HAP-1 (cell line): ENCODE measurements at places on chromosomes 1 and 21.

GRCh38 chr1:150171801-150172200 lies 22.1 kb downstream of the PLEKHO1 start:
- DNase-seq, result no peak

GRCh38 chr1:114559356-114559755 lies 22.1 kb downstream of the BCAS2 start:
- DNase-seq, result no peak

DNA sequence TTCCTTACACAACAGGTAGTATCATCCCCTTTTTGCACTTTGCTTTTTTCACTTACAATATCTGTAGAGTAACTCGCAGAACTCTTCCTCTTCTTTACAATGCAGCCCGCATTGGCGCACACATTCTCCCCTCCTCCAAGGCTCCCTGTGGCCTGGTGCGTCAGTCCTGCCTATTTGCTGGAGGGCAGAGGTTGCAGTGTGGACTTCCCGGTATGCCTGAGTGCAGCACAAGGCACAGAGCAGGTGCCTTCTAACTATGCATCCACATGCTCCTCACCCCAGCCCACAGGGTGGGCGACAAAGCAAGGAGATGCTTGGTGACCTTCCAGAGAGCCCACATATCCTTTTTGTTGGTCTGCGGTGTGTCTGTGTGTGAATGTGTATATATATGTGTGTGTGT lies 53.3 kb downstream of the ARHGEF11 start:
- no peak for DNase-seq

GRCh38 chr1:219398815-219399396 lies 214.0 kb downstream of the ZC3H11B start:
- no peak for DNase-seq

DNA sequence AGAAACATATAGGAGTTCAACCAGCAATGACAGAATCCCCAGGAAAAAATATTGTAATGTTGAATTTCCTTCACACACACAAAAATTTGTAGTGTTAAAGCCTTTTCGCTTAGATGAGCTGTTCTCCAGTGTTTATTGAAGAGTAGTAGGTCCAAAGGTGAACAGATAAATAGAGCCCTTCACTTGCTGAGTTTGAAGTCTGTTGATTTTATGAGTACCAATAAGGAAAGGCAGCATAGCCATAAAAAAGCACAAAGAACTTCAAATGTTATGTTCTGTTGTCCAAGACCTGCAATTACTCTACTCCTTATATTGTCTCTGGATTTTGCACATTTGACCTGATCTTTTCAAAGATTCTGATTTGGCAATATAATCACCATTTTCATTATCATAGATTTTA lies 362.7 kb upstream of the B3GALT2 start:
- no peak for DNase-seq

- DNase-seq, result no peak
Measured at GRCh38 chr1:79817031-79817560, 810.6 kb upstream of the ADGRL4 start.

DNA sequence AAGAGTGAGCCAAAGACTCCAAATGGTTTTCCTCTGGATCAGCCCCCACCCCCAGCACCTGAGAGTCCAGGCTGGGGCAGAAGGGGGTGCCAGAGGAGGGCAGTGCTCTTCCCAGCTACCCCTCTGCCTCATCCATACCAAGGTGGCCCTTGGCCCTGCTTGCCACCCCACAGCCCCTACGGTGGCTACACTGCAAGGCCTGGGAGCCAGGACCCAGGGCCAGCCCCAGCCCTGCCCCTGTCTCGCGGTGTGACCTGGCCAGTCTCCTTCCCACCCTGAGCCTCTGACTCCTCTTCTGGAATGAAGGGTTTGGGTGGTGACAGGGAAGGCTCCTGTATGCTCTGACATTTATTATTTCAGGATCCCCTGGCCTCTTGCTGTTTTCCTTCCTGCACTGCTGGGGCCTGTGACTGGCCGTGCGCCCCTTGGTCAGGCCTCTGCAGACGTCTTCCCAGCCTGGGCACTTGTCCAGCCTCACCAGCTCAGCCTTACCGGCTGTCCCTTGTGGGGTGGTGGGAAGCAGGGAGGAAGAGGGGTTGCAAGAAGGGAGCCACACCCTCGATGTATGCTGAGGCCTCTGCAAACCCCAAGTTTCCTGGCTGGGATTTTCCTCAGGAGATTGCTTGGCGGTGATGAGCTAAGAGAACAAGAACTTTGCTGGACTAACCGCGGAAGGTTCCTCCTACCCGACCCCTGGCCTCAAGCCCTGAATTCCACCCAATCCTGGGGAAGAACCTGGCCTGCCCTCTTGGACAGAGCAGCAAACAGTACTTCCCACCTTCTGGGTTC lies 13.5 kb downstream of the ASAP3 start:
- no peak for DNase-seq

DNA sequence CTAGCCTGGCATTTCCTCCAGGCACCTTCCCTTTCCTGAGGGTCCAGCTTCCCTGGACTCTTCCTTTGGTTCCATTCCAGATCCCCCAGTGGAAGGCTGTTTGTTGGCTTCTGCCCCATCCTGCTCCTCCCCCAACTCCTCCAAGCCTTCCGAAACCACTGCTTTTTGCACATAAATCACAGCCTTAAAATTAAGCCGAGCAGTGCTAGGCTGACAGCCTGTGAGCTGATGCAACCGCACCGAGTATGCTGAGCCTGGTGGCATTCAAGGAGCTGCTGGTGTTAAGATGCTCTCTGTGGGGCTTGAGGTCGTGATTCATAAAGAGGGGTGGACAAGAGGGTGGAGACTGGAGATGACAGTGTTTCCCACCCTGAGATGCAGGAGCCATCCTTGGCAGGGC lies 266.6 kb upstream of the C1orf174 start:
- DNase-seq, result no peak

DNA sequence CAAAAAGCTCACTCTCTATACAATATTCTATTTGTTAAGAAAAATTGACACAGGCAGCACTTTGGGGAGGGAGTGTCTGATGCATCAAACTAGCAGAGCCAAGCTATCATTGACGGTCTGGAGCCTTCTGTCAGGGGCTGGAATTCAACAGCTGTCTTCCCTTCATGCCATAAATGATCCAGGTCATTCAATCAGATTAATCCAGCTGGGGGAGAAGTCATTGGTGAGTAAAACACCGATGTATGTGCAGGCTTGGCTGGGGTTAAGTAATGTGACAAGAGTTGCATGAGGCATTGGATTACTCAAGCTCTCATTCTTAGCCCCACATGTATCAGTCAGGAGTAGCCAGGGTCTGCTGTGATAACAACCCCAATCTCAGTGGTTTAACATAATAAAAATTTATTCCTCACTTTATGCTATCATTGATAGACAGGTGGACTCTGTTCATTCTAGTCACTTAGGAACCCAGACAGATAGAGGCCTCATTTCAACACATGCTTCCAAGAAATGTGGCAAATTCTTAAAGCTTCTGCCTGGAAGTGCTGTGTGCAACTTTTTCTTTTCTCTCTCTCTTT lies 118.1 kb upstream of the GADD45A start:
- DNase-seq, result no peak

DNA sequence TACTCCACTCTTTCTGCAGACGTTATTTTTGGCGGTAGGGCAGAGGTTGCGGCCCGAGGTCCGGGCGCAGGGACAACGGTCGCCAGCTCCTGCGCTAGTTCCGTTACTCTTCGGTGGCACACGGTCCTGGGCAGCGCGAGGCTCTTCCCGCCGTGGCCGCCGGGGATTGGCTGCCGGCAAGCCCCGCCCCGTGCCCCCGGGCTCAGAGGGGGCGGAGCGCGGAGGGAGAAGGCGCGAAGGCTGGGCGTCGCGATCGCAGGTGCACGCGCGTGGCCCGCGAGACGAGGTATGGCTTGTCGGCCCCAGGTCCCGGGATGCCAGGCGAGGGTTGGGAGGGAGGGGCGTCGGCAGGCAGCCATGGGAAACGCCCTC lies 518 bp upstream of the SHE start:
- DNase-seq, result no peak

GRCh38 chr1:17731460-17731859 lies 23.7 kb upstream of the ACTL8 start:
- DNase-seq, result no peak

DNA sequence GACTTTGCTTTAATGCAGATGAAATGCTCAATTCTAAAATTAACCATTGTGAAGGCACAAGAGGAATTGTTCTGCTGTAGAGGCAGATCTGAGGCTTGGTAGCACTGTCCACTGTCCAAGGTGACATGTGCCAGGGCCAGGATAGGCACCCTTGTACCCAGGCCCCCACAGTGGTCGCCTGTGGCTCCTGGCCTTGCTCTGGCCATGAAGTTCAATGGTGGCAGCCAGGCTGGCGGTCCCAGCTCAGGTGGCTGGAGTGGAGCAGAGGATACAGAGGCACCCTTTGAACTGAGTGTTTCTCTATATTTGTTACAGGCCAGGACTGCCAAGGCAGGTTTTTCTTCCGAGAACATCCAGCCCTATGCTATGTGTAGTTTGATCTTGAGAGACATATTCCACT lies 102.6 kb downstream of the PTGS2 start:
- no peak for DNase-seq

- DNase-seq, result no peak
Measured at GRCh38 chr21:42062236-42063022, 8.7 kb upstream of the UMODL1 start.

DNA sequence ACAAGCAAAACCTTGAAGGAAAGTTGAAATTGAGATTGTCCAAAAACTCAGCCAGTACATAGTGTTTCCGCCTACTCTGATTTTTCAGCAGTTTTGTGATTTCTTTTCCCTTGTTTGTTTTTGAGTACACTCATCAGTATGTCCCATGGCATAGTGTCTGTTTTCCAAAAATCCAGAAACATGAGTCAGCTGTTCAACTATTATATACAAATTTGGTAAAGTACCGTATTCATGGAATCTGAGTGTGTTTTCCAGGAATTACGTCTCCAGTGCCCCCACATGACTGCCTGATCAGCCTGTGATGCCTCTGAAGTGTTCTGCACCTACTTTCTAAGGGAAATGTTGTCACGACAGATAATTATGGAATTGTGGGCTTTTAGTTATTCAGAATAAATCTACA lies 186.8 kb downstream of the LTN1 start:
- DNase-seq, result no peak

DNA sequence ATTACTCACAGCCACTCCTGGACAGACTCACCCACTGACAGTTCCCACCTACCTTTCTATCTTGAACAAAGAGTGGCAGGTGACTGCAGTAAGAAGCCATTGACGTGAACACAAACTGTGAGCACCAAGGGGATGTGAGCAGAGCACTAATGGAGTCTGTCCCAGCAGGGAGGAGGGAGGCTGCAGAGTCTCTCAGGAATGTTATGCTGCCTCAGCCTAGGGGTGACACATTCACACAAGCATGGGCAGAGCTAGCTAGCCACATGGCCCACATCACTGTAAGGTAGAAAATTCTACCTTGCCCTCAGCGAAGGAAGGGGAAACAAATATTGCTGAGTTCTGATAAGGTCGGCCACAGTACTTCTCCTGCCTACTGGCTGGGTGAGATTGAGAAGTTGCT lies 56.8 kb upstream of the PTGFRN start:
- no peak for DNase-seq

- no peak for DNase-seq
Measured at GRCh38 chr1:76292418-76293184, 218.1 kb downstream of the ST6GALNAC3 start.

GRCh38 chr1:47416319-47417169 lies 459 bp downstream of the FOXE3 start:
- peak; percentile 29 for DNase-seq

GRCh38 chr1:37479255-37480124 lies 5.1 kb downstream of the ZC3H12A start:
- DNase-seq, result no peak

DNA sequence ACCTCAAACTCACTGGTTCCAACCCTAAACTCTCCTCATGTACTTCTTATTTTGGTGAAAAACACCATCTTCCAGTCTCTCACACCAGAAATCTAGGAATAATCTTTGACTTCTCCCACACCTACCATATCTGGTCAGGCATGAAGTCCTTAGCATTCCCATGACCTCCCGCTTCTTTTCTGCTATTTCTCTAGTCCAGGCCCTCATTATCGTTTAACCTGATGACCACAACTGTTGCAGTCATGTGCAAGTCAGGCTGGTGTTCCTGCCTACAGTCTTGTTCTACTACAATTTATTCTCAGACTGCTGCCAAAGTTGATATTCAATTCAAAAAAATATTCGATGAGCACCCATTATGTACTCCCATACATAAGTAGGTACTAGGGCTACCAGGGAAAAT lies 71.3 kb downstream of the PIK3R3 start:
- DNase-seq, result no peak

GRCh38 chr1:15308621-15309027 lies 61.6 kb downstream of the FHAD1 start:
- DNase-seq, result no peak

DNA sequence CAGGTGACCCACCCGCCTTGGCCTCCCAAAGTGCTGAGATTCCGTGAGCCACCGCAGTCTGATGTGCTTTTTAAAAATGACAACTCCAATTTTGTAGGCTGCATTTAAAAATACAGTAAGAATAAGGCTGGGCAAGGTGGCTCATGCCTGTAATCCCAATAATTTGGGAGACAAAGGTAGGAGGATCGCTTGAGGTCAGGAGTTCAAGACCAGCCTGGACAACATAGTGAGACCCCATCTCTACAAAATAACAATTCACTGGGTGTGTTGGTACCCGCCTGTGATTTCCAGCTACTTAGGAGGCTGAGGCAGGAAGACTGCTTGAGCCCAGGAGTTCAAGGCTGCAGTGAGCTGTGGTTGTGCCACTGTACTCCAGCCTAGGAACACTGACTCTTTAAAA lies 23.4 kb downstream of the SLC19A2 start:
- no peak for DNase-seq

DNA sequence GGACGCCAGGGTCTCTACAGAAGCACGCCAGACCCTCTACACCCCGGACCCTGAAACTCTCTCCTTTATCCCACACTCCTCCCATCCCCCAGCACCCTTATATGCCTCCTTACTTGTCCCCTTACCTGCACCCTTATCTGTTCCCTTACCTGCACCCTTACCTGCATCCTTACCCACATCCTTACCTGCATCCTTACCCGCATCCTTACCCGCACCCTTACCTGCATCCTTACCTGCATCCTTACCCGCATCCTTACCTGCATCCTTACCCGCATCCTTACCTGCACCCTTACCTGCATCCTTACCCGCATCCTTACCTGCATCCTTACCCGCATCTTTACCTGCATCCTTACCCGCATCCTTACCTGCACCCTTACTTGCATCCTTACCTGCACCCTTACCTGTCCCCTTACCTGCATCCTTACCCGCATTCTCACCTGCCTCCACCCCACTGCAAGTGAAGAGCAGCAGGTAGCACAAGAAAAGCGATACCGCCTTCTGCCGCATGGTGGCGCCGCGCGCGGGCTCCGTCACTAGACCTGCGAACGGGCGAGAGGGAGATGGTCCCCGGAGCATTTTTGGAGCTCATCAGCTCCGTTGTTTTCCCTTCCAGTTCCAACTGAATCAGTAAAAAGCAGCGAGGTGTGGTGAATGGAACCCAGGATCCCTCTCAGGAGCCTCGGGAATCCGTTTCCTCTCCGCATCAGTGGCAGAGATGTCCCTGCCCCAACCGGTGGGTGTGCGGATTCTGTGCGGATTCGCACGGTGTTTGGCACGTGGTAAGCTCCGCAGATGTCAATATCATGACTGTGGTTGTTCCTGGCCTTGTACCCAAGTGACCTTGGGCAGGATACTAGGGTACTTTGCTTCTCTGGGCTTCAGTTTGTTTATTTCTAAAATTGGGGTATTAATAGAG lies 2.9 kb downstream of the IFI6 start:
- DNase-seq, result peak; percentile 92
